Spleen (tissue), 13 donors: ENCODE measurements at places on chromosomes 16 and 17. TPM values are rescaled to one million over a fixed set of nuclear protein-coding genes. Genes with fewer than 3 reads are reported as not detected.

Gene TEKT5
- 0.70 TPM for total RNA-seq

Gene EVI2B
- total RNA-seq, result 182 TPM

Gene COIL
- 14.6 TPM for total RNA-seq

Gene SLFN11
- 65.1 TPM for total RNA-seq

Gene KRTAP1-5
- total RNA-seq, result not detected

Gene FOXC2
- not detected for total RNA-seq

Gene MMP25
- 113 TPM for total RNA-seq

Gene SMIM36
- not detected for total RNA-seq

Gene KRTAP9-8
- not detected for total RNA-seq

Gene EPX
- total RNA-seq, result 1.2 TPM

Gene PROCA1
- 7.7 TPM for total RNA-seq

Gene GPR139
- not detected for total RNA-seq

Gene CD7
- total RNA-seq, result 39.4 TPM
